T-helper 22 cell (primary cell): ENCODE measurements at places on chromosomes 11 and 22.

DNA sequence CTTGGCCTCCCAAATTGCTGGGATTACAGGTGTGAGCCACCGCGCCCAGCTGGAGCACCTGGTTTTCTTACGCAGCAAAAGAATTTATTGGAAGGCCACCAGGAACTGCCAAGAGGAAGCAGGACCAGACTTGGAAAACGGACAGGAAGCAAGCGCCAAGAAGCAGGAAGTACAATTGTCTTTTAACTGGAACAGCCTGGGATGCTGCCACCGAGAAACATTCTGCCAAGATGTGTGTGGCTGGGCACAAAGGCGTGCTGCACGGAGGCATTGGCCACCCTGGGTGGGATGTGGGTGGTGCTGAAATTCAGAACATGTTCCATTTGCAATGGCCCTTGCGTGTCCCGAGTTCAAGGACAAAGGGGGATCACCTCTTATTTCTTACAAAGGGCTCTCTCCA, 15.4 kb downstream of the SLC3A2 start:
- no peak for DNase-seq

DNA sequence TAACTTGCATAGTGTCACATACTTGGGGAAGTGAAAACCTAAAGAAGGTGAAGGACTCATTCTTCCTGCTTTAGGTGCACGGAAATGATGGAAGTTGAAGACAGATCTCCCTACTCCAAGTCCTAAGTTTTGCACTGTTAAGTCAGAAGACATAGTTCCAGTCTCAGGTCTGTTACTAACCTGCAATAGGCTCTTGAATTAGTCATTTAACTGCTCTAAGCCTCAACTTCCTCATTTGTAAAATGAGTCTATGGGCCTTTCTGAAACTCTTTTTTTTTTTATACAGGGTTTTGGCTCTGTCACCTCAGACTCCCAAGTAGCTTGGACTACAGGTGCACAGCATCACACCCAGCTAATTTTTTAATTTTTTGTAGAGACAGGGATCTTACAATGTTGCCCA, 30.8 kb upstream of the POU2AF1 start:
- no peak for DNase-seq

- DNase-seq, result no peak
Measured at GRCh38 chr11:78572394-78572793, 2.3 kb downstream of the NARS2 start.

GRCh38 chr11:2155511-2155910, 5.5 kb downstream of the INS start:
- no peak for DNase-seq

- DNase-seq, result no peak
Measured at GRCh38 chr11:31141789-31142188, 227.8 kb downstream of the DCDC1 start.

DNA sequence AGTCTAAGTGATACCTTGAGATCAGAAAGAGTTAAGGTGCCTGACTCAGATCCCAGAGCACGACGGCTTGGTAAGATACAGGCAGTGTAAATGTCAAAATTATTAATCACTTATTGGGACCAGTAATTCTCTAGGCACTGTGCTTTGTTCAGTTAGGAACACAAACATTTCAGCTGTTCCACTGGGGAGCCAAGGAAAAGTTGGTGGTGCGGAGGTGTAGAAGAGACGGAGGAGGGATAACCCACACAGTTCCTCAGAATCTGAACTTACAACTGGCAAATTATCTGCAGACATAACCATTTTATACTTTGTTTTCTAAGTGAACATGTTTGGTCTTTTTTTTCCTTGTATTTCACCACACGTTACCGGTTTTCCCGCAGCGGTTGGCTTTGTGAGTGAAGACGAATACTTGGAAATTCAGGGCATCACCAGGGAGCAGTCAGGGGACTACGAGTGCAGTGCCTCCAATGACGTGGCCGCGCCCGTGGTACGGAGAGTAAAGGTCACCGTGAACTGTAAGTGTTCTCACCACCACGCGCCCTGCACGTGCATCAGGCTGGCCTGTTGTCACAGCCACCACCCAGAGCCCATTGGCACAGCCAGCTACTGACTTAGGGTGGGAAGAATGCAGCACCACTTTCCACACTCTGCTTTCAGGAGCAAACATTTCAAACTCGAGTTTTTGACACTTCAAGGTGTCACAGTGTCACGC, 937.0 kb downstream of the NTM start:
- no peak for DNase-seq

DNA sequence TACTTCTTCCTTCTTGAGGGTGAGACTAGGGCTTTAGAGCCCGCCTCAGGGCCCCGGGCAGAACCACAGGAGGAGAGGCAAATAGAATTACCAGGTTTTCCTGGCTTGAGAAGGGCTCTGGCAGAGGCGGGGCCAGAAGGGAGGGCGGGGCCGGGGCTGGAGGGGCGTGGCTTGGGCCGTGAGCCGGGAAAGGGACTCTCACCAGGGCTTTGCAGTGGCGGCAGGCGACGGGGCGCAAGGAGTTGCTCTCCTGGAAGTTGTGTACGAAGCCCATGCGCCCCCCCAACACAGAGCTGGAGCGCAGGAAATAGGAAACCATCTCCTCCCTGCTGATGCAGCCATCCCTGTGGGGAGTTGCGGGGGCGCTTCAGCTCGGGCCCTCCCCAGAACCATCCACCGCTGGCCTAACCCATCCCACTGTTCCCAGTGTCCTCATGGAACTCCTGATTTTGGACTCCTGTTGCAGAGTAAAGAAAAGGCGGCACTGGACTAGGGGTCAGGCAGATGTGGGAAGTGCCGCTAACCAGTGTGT, 6.9 kb upstream of the NRXN2 start:
- no peak for DNase-seq

GRCh38 chr11:27945348-27945747, 162.6 kb downstream of the KIF18A start:
- DNase-seq, result no peak
